Fibroblast of skin of right biceps (primary cell): ENCODE measurements at places on chromosomes 16 and 17.

- DNase-seq, result no peak
Observed at GRCh38 chr16:17451843-17452242, 18.9 kb downstream of the XYLT1 start.

DNA sequence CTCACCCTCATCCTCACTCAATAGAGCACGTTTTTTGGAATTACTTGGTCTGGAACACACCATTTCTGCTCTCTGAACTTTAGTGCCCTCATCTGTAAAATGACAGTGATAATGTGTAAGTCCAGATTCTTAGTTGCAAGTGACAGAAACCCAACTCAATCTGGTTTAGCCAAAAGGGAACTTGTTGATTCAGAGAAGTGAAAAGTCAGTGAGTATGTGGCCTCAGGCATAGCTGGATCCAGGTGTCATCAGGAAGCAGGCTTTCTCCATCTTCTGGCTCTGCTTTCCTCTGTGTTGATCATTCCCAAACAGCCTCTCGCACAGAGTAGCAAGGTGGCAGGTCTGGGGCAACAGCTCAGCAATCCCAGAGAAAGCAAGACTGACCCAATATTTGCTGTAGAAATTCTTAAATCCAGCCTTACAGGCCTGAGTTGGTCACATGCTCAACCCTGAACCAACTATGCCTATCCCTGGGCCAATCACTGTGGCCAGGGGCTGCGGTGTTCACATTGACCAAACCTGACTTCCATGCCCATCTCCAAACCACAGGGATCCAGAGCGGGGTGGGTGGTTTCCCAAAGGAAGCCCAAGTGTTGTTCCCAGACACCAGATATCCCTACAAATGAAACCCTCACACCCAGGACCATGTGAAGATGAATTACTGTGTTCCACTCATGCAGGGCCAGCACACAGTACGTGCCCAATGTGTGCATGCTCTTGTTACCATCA is 23.3 kb upstream of the ALKBH5 start:
- no peak for DNase-seq

DNA sequence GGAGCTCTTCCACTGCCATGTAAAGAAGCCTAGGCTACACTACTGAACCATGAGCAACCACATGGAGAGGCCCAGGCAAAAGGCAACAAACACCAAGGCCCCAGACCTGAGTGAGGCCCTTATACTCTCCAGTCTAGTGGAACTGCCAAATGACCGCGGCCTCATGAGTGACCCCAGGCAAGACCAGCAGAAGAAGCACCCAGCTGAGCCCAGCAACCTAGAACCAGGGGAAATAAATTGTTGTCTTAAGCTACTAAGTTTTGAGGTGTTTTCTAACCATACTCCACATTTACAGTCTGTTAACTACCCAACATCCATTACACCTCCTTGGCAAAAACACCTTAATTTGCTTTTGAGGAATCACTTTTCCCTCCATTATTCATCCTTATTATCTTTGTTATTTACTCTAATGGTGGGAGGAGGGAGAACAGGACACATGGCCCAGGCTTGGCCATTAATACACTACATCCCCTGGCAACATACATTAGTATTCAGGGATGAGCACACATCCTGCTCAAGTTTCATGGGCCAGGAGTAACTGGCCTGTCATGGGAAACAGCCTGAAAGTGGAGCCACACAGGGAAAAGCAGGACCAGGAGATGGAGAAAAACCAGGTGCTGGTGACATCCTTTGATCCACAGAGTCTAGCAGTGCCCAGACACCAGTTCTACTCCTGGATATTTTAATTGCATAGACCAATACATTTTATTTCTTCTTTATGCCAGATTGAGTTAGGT is 26.2 kb downstream of the SLC39A11 start:
- no peak for DNase-seq

GRCh38 chr16:66277311-66278070 is 89.0 kb upstream of the CDH5 start:
- DNase-seq, result no peak

DNA sequence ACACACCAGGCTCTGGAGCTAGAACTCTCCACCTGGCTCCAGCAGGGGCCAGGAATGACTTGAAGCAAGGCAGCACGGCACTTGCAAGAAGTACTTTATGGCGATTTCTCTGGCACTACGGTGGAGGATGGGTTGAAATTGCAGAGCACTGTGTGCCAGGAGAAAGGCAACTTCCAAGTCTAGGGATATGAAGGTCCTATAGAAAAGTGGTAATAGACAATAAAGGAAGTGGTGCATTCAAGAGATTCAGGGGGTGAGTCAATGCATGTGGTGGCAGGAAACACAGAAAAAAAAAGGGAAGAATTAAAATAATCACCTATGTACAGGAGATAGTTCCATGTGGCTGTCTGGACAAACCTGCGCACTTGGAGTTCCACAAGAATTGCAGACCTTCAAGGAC is 240.3 kb upstream of the DYNLRB2 start:
- no peak for DNase-seq

DNA sequence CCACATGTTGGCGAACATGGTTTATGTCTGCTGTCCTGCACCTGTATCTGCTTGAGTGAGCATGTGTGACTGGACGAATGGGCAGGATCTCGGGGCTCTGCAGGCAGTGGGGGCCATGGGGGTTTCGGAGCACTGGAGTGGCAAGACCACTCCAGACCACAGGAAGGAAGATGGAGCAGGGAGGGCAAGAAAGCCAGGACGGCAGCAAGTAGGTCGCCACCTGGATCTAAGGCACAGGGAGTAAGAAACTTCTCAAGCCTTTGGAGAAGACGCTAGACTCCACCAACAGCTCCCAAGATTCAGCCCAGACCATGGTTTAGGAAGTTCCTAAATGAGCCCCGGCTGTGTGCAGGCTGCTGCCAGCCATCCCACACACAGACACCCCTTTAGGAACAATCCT is 32.8 kb upstream of the C16orf95 start:
- DNase-seq, result no peak

DNA sequence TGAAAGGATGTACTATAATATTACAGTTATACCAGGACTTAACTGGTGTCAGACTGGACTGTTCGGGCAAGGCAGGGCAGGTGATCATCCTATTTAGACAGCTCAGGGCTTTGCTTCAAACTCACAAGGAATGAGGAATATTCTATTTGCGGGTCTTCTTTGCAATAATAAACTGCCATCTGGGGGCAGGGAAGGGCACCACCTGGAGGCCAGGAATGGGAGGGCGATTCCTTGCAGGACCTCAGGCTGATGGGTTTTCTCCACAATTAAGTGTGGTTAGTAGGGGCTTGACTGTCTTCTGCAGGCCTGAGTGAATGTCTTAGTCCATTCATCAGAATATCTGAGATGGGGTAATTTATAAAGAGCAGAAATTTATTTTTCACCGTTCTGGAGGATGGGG is 424.1 kb downstream of the CA10 start:
- no peak for DNase-seq

- DNase-seq, result no peak
Observed at GRCh38 chr16:87042551-87043230, 274.5 kb downstream of the C16orf95 start.
